ENCODE measurements at places on chromosomes 16 and 17. TPM values are rescaled to one million over a fixed set of nuclear protein-coding genes. Genes with fewer than 3 reads are reported as not detected.

GRCh38 chr16:72179204-72179970, 7.4 kb upstream of the PMFBP1 start:
- no peak for DNase-seq

GRCh38 chr17:81018044-81018802, 16.7 kb upstream of the BAIAP2 start:
- peak; percentile 64 for DNase-seq

OTOA gene
- 0.21 TPM for total RNA-seq

DNA sequence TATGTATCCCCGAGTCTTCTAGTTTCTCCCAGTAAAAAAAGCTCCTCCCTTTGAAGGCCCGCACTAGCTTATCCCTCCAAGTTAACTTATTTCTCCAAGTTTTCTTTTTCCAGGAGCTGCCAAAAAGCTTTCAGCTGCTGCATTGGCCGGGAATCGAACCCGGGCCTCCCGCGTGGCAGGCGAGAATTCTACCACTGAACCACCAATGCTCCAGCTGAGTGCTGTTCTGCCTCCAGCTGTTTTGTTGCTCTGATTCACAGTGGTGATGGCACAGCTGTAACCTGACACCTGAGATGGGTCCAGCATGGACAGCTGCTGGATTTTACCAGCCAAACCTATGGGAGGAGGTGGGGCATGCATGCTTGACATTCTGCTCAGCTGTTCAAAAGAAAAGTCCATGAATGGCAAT, 22.1 kb downstream of the VAC14 start:
- peak; percentile 87 for DNase-seq

- DNase-seq, result no peak
Measured at GRCh38 chr16:56204816-56205215, 13.5 kb downstream of the GNAO1 start.

DNA sequence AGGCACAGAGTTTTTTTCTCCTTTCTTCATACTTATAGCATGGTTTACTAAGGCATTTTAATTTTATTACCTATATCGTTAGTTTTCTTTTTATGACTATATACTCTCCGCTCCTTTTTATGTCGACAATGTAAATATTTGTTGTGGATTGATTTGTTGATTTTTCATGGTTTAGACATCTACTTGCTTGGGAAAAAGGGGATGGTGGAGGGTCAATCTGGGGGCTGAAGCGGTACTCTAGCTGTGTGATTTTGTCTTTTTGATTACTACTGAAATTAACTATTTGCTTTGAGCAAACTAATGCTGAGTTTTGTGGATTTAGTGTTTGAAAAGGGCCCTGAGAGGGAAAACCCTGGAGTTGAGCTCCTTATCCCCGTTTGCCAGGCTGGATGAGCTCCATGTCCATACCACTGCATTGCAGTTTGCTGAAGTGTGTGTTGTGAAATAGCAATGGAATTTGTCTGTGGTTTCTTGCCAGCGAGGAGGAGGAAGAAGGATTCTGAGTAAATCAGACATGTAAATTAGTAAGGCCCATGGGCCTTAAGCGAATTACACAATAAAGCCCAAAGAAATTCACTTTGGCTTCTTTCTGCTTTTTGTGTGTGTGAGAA, 72.0 kb downstream of the FTO start:
- DNase-seq, result peak; percentile 55

GRCh38 chr16:15427648-15428239, 6.6 kb upstream of the BMERB1 start:
- DNase-seq, result peak; percentile 89

All from aorta (tissue), 5 donors.